ENCODE measurements at places on chromosomes 13 and 19. TPM values are rescaled to one million over a fixed set of nuclear protein-coding genes. Genes with fewer than 3 reads are reported as not detected.

DNA sequence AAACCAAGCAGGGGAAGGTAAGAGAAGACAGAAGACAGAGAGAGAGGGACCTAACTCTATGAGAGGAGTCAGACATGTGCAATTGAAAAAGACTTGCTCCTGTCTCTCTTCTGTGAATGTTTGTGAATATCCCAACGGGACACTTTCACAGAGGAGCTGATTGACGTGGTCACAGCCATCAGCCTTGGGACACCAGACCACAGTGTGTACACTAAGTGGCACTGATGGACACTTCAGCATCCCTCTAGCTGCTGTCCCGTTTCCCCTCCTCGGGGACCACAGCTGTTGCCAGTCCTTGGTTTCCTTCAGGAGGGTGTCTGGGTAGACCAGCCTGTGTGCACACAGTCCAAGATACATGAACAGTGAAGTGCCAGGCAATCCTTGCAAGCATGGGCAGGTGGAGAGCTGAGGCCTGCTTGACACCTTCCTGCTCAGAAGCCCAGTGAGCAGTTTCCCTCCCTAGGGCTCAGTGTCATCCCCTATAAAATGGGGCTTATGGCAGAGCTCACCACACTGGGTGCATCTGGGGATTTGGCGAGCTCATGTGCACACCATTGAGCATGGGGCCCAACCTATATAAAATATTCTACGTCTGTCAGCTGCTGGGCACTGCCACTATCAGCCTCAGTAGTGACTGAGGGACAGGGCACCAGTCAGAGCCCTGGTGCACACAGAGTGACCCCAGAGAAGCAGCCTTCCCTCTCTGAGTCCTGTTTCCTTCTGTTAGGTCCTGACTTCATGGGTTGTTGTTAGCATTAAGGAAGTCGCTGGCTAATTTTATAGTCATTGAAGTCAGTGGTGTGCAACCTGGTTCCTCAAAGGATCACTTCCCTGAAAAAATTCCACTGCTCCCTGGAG, 4.3 kb upstream of the USF2 start:
- no peak overlapping the region for H3K4me3 ChIP-seq
- no peak overlapping the region for H3K27ac ChIP-seq
- H3K4me1 ChIP-seq, result peaks cover 16% of the 10 kb centered on the region

DNA sequence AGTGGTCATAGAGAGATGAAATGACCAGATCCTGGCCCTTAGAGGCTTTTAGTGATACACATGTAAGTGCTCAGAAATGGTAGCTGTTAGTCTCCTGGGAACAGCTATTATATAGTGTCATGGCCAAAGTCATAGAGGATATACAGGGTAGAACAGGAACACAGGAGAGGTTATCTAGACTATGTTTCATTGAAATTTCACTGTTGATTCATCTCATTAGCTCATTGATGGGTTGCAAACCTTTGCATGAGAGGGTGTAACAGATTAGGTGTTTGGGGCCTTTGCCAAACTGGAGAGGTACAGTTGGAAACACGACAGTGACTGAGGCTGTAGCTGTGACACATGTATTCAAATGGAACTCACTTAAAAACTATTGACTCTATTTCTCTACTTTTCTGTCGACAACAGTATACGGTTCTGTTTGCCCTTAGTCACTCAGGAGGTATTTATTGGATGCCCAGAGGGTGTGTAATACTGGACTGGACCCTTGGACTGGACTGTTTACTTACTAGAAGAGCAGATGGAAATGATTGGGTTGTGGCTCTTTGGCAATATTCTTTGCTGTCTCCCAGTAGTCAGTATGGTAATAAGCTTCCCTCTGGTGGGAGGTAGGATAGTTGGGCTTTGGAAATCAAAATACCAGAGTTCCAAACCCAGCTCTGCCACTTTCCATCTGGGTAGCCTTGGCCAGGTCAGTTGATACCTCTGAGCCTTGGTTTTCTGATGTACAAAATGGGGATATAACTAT, 29.8 kb downstream of the ARHGAP35 start:
- H3K27me3 ChIP-seq, result no peaks in the 10 kb centered on the region
- no peaks in the 10 kb centered on the region for H3K36me3 ChIP-seq
- DNase-seq, result no peak
- no peak overlapping the region for H3K27ac ChIP-seq

DNA sequence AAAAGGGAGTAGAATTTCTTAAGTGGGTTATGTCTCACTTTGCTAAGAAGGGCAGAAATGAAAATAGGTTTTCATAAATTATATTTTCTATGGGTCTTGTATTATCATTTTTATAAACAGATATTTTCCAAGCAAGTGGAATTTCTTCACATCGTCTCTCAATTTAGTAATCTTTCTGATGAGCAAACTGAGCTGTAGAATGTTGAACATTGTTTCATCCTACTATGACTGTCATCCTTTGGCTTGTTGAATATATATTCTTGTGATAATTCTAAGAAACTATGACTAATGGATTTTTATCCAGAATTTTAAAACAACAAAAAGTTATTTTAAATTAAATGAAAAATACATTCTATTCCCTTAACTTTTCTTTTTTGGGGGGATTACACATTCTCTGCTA, 313.8 kb downstream of the ENOX1 start:
- no peak overlapping the region for H3K4me3 ChIP-seq
- no peaks in the 10 kb centered on the region for H3K27me3 ChIP-seq
- no peak overlapping the region for H3K27ac ChIP-seq
- no peaks in the 10 kb centered on the region for H3K4me1 ChIP-seq

DNA sequence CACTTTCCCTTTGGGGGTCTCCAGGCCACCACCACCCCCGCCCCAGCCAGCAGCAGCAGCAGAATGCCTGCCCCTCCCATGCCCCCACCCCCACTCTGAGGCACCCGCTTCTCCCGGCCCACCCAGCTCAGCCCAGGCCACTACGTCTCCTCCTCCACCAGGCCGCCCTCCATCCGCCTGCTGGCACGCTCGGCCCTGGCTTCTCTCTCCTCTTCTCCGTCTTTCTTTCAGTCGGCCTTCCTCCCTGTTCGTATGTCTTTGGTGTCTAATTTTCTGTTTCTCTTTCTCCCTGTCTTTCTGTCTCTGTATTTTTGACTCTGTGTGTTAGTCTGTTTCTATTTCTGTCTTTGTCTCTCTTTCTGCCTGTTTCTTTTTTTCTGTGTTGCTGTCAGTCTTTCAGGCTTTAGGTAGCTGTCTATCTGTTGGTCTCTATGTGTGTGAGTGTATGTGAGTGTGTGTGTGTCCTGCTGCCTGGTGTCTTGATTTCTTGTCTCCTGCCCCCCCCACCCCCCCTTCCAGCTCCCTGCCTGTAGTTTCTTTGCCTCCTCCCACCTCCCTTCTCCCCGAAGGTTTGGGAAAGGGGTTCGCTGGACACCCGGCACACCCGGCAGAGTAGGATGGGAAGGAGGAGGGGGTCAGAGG, at the start of gene LGI4:
Gene LGI4, minus strand, starts transcription at position 459 of the 642 bp plus-strand sequence. Its CDS starts 379 bp downstream, at position 80.
- DNase-seq, result no peak
- no peaks in the 10 kb centered on the region for H3K36me3 ChIP-seq
- no peak within 1 kb of the TSS for H3K4me3 ChIP-seq
- H3K27me3 ChIP-seq, result no peaks in the 10 kb centered on the region
- H3K4me1 ChIP-seq, result no peaks in the 10 kb centered on the region

- no peaks in the 10 kb centered on the region for H3K27me3 ChIP-seq
- no peaks in the 10 kb centered on the region for H3K36me3 ChIP-seq
- no peak overlapping the region for H3K27ac ChIP-seq
- no peak for DNase-seq
Measured at GRCh38 chr13:79457948-79458347, 23.0 kb upstream of the NDFIP2 start.

DNA sequence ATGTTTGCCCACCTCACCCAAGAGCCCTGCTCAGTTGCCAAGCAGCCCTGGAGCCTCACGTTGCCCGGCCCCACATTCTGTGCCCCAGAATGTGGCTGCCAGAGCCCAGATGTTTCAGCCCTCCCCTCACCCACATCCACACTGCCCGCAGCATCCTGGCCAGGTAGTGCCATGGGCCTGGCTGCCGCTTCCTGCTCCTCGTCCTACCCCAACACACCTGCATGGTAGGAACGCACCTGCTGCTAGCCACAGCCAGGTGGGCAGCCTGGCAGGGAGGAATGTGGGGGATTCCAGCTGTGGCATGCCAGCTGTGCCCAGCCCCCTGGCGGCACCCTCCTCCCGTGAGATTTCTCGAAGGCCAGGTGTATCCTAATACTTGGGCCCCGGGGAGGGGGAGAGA, 7.5 kb upstream of the NFIX start:
- H3K36me3 ChIP-seq, result no peaks in the 10 kb centered on the region
- peaks cover under 1% of the 10 kb centered on the region for H3K27me3 ChIP-seq
- no peak for DNase-seq
- no peak overlapping the region for H3K27ac ChIP-seq
- H3K4me1 ChIP-seq, result peaks cover 26% of the 10 kb centered on the region

UPF3A gene
- 41.4 TPM for polyA plus RNA-seq

TPTE2 gene
- not detected for polyA plus RNA-seq

SLC7A9 gene
- polyA plus RNA-seq, result not detected
